ENCODE measurements at places on chromosomes 1 and 21.

DNA sequence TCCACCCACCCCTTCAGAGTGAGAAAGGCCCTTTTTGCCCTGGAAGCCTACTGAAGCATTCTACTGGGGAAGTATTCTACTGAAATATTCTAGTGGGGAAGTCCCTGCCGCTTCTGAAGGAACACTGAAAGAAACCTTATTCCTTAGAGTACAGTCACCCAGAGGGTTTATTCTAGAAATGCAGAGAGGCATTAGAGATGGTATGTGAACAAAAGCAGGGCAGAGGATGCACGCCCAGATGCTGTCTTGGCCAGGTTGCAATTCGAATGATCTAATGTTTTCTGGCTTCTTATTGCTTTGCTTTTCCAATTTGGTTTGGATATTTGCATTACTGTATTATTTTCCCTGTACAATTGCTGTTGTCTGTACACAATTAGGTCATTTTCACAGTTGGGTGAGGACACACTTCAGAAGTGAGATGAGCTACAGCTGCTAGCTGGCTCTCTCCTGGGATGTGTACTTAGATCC is 37.1 kb downstream of the CCN1 start:
- DNase-seq, result no peak

DNA sequence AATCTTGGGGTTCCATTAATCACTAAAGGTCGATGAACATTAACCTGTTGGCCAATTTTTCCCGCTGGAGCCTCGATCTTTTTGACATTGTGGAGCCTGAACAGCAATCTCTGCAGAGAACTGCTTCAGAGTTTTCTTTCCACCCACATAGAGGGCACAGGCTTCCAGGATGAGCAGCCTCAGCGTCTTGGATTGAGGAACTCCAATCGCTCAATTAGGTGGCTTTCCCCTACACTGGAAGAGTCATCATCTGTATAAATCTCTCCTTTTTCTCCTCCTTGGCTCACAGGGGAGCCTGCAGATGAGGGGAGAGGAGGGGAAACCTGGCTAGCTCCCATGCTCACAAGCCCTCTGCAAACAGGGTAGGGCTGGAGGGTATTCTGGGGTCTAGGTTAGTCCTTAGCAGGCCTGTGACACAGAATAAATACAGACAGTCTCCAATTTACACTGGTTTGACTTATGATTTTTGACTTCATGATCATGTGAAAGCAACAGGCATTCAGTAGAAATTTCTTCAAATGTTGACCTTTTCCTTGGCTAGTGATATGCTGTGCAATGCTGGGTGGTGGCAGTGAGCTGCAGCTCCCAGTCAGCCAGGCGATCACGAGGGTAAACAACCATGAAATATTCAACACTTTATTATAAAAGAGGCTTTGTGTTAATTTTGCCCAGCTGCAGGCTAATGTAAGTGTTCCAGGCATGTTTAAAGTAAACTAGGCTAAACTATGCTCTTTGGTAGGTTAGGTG is 80.8 kb downstream of the PGBD5 start:
- no peak for DNase-seq

DNA sequence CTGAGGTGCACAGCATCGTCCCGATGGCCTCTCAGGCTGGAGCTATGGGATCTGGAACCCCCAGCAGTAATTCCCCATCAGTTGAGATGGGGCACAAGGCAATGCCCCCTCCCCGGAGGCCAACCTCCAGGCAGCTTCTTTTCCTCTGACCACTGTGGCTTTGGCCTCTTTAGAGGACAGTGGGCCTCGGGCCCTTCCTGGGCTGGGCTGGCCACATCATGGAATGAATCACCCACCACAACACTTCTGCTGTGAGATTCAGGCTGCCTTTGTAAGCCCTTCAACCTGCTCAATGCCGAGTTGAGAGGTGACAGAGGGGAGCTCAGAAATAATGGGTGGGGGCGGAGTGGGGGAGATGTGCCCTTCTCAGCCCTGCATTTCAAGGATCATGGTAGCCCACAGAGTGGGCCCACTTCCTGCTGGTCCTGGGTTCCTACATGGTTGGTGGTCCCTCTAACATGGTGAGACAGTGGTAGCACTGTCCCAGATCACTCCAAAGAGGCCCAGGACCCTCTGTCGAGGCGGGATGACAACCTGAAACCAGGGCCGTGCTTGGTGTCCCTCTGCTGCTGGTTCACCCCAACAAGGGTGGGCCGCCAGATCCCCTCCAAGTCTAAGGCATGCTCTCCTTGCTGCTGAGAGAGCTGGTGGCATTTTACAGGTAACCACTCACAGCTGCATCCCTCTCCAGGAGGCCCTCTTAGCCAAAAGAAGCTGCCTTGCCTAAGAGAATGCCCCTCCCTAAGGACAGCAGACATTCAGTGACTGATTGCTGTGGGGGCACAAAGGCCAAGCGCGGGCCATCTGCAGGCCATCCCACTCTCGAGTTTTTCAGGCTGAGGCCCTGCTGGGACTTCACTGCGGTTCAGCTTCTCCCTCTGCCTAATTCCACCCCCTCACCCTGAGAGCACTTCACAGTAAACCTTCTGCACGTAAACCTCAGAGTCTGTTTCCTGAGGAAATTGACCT is 29.7 kb upstream of the EVA1B start:
- no peak for DNase-seq

GRCh38 chr1:172398970-172399755 is 21.3 kb upstream of the C1orf105 start:
- no peak for DNase-seq

GRCh38 chr1:198655459-198656121 is 16.8 kb downstream of the PTPRC start:
- DNase-seq, result no peak

DNA sequence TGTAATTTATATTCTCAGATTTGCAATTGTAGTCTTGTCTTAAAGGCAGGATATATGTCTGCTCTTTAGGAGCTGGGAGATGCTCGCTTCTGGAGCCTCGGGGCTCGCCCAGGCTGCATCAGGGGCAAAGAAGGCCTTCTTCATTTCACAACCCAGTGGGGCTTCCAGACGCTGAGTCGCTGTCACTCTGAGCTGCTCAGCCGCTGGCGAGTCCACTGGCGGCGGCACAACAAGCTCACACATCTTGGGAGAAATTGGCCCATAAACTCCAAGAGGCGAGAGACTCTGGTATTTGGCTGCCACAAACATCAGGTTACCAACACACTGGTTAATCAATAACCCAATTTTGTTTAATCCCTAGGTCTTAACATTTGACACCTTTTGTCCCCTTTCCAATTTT is 216.6 kb downstream of the ATG4C start:
- DNase-seq, result no peak

DNA sequence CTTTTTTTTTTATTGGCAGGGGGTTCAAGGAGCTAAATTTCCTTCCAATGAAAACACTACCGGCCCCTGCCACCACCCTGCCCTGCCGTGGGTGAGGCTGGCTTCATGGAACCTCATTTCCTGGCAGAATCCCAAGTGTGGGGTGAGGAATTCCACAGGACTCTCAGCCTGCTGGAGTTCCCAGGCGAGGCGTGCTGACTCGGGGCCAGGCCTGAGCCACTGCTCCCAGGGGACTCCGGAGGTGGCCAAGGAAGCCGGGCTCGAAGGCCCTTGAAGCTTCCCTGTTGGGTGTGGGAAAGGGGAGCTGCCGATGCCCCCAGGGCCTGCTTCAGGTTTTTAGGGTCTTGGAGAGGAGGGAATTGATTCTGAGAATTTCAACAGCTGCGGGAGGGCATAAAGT is 95.3 kb upstream of the ACTRT2 start:
- DNase-seq, result no peak
